Endothelial cell of coronary artery (primary cell): ENCODE measurements at places on chromosomes 2 and 18. TPM values are rescaled to one million over a fixed set of nuclear protein-coding genes. Genes with fewer than 3 reads are reported as not detected.

Gene MC2R
- total RNA-seq = not detected in 2 replicates

Gene ACMSD
- total RNA-seq = not detected in 2 replicates

Gene GLB1L
- 3.3 and 4.0 TPM in 2 replicates for total RNA-seq

Gene IL1F10
- total RNA-seq = not detected in 2 replicates

Gene PAIP2B
- total RNA-seq = 0.54 and 0.85 TPM in 2 replicates

Gene FER1L5
- under 0.01 and 0.09 TPM in 2 replicates for total RNA-seq

Gene MYL12B
- 686 and 716 TPM in 2 replicates for total RNA-seq

Gene SYT4
- not detected in 2 replicates for total RNA-seq

Gene MAPK4
- under 0.01 TPM in 1 of 2 replicates, not detected in the other for total RNA-seq

Gene KIF5C
- total RNA-seq = 0.09 TPM in 2 replicates

Gene OBSL1
- total RNA-seq = 16.5 and 22.0 TPM in 2 replicates

Gene CROCC2
- total RNA-seq = not detected in 2 replicates

Gene AGXT
- not detected in 2 replicates for total RNA-seq

Gene SPEG
- 0.63 and 4.2 TPM in 2 replicates for total RNA-seq

Gene ALK
- total RNA-seq = not detected in 2 replicates

Gene PDIA6
- total RNA-seq = 396 and 464 TPM in 2 replicates

Gene BIN1
- 68.0 and 70.7 TPM in 2 replicates for total RNA-seq

Gene ITGB6
- total RNA-seq = 0.09 TPM in 1 of 2 replicates, not detected in the other
